ENCODE measurements at places on chromosomes 6 and 20.

DNA sequence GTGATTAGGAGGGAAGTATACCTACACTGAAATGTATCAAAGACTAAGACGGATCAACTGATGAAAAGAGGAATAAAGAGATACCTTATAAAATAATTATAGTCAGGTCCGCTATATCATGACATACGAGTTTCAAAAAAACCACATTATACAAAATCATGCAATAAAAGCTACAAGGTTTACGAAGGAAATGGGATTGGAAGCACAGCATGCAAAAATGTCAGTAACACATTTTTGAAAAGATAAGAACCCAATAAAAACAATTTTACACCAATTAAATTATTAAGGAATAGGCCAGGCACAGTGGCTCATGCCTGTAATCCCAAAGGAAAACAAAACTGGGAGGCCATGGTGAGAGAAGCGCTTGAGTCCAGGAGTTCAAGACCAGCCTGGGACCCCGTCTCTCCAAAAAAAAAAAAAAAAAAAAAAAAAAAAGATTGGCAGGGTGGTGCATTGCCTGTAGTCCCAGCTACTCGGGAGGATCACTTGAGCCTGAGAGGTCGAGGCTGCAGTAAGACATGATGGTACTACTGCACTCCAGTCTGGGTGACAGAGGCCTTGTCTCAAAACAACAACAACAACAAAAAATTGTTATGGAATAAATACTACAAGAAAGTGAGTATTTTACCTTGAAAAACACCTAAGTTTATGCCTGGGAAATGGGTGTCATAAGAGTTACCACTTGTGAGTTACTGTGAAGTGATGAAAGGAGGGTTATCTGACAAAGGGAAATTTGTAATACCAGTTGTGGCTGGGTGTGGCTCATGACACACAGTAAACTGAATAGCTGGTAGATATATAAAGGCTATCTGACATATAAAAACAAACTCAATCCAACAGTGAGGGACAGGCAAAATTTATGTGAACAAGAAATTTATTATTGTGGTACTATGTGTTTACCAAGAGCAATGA, 45.2 kb downstream of the RANBP9 start:
- peak; percentile 33 for DNase-seq

DNA sequence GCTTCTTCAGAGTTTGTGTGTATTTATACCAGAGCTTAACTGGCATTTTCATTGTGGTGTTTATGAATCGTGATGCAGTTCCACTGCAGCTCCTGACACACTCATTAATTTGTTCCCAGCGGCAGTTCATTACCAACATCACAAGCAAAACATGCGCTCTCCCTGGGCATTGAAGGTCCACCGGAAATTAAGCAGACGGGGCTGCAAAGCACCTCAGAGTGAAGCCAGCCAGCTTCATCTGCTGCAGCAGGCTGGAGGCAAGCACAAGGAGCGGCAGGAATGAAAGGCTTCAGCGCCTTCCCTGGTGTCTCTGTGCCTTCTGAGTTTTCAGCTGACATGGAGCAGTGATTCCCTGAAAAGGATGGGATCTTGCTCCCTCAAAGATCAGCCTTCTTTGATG, 246.0 kb upstream of the SPTLC3 start:
- DNase-seq, result no peak

GRCh38 chr6:17705778-17706579, 746 bp downstream of the NUP153 start:
- DNase-seq, result peak; percentile 77

DNA sequence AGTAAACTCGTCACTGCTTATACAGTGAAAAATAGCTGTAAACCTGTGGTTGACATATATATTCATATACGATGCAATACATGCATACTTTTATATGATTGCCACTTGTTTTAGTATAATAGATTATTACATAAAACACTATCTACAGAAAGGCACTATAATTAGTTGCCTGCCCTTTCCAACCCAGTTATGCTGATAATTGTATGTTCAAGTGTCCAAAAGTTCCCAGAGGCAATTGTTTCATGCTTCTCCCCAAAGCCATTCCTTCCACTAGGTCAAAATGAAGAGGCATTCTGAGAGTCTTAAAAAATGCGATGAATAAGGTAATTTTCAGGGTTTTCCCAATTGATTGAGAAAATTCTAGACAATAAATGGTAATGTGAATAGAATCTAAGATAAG, 434.6 kb downstream of the LMBRD1 start:
- DNase-seq, result no peak
